ENCODE measurements at places on chromosomes 5 and 9.

DNA sequence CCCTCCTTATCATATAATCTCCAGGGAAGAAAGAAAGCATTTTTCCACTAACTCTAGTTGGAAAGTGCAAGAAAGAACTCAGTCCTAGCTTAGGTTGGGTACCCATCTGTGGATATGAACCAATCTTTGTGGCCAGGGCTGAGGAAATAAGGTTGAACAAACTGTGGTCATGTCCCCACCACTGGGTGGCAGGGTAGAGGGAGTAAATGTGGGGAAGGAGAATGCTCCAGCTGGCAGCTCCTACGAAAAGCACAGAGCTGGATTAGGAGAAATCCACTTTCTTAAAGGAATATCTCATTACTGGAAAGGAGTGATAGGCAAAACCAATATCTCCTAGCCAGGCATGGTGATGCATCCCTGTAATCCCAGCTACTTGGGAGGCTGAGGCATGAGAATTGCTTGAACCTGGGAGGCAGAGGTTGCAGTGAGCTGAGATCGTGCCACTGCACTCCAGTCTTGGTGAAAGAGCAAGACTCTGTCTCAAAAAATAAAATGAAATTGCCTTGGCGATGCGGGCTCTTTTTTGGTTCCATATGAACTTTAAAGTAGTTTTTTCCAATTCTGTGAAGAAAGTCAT lies 175.1 kb downstream of the CCDC192 start:
- no peak for DNase-seq

DNA sequence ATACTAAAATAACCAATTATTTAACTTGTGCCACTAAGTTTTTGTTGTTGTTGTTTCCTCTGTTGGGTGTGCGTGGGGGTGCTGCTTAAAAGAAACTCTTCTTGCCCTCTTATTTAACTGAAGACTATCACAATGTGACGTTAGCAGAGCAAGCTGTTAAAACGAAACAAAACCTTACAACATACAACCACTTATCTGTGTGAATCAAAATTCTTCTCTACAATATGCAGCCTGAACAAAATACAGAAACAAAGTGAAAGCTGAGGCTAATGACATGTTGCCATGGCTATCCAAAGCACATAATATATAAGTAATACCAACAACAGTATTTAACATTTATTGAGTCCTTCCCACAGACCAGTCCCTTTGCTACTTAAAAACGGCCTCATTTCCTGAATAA lies 291.0 kb downstream of the FBXL17 start:
- no peak for DNase-seq

GRCh38 chr9:137544176-137544760 lies 5.9 kb downstream of the PNPLA7 start:
- DNase-seq, result no peak

- DNase-seq, result no peak
Measured at GRCh38 chr5:59887274-59887673, 6.3 kb downstream of the PDE4D start.

DNA sequence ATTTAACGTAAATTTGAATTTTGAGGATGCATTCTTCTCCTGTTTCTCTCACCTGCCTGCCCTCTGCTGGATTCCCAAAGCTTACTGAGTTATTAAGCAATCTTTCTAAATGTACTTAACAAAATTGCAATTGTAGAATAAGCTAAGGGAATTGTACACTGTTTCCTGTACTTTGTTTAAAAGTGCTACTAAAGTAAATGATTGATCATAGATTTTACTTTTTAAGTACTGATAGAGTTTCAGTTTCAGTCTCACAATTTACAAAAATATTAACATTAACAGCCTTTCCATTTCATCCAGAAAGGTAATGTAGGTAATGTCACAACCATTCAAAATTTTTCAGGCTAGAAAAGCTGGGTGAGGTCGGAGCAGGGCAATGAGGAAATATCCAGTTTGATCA lies 4.8 kb upstream of the RANBP17 start:
- no peak for DNase-seq
